ENCODE measurements at places on chromosomes 5 and 9.

- DNase-seq: no peak
These were observed 12.2 kb upstream of the TMEM252 start for GRCh38 chr9:68552700-68553476.

DNA sequence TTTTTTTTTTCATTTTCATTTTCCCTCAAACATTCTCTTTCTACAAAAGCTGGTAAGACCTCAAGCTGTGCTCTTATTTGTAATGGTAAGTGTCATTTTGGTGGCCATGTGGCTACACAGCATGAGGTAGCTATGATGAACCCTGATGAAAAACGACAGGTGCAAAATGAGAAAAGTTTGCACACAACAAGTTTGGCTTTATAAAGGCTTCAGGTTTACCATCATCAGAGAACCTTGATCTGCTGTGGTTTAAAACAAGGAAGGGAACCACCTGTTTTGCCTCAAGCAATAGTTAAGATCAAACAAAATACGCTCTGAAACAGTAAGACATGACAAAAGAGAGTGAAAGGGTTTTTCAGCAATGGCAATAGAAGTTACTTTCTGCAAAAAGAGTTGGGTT, 1124.6 kb upstream of the ACO1 start:
- DNase-seq: no peak

DNA sequence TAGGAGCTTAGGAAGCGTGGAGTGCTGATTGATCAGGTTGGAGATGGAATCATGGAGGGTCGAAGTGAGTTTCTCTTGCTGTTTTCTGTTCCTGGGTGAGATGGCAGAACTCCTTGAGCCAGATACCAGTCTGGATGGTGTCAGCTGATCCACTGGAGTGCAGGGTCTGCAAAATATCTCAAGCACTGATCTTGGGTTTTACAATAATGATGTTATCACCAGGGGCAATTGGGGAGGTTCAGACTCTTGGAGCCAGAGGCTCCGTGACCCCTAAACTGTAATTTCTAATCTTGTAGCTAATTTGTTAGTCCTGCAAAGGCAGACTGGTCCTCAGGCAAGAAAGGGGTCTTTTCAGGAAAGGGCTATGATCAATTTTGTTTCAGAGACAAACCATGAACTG, 80.0 kb upstream of the NIPAL4 start:
- DNase-seq: no peak

GRCh38 chr9:117044241-117044640, 357.1 kb downstream of the TRIM32 start:
- DNase-seq: no peak

DNA sequence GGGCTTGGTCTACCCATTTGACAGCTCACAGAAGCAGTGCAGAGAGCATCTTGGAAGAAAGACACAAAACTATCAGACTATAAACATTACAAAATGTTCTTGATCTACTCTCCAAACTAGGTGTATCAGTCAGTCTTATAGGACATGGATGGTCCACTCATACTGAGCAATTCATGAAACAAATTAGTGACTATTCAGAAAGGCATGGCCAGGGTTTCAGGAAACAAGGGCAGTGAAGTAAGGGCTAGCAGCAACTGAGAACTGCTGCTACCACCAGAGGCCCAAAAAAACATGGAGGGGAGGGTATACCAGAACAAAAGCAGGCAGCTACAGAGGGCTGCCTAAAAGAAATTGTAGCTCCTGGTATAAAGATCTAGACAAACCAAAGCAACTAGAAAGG, 287.0 kb downstream of the PIK3R1 start:
- no peak for DNase-seq

- DNase-seq: no peak
These were observed 18.2 kb upstream of the CEP120 start for GRCh38 chr5:123441408-123441807.

GRCh38 chr5:137595396-137596079, 96.4 kb upstream of the SPOCK1 start:
- no peak for DNase-seq

DNA sequence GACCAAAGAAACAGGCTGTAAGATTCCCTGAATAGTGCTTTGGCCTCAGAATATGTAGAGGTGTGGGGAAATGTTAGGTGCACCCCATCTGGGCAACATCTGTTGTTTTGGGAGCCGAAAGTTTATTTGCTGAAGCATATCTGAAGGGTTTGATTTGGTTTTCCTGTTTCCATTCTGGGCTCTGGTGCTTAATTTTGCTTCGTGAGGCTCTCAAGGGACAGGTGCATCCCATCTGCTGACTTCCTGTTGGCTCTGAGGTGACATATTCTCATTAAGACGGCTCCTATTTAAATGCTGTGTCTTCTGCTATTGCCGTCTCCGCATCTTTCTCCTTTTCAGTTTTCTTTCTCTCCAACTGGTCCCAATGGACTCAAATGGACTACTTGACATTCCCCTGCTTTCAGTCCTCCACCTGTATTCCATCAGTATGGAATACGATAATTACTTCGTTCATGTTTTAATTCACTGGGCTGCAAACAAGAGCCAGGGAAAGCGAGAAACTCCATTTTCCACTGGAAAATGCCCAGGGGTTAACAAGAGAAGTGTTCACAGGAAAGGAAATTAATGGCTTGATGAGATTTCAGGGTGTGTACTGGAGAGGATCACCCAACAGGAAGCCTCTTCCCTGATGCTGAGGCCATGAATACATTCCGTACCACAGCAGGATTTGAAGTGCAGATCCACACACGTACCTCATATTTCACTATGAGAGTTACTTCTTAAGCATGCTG, 104.0 kb downstream of the MTX3 start:
- DNase-seq: no peak

DNA sequence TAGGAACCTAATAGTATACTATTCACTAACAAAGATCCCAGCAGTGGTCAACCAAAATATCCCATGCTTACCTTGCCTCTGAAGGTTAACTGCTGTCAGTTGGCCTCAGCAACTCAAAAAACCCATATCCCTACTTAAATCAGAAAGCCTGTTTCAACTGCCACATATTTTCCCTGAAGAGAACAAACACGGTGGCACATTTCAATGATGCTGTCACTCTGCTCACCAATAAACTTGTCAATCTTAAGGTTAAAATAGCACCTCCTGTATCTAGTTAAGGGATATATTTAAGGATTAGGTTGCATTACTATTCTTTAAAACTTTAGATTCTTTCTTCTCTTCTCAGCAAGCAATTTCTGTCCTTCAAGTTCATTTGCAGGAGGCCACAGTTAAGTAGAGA, 986.9 kb downstream of the CDH18 start:
- DNase-seq: no peak

DNA sequence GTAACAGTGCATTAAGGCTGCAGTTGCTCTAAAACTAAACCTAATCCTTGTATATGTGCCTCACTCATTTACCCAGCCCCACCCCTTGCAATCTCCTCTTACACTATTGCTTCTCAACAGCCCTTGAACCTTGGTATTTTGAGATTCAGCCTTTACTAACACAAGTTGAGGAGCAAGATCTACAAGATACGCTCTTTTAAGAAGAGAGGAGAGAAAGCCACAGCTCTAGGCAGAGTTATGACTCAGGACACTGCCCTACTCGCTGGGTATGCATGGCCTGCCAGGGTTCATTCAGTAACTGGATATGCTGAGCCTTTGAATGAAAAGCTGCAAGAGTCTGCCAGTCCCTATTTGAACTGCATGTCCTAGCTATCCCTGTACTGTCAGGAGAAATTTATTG, 219.5 kb downstream of the PCSK5 start:
- no peak for DNase-seq
